ENCODE measurements at places on chromosomes 1 and 21.

DNA sequence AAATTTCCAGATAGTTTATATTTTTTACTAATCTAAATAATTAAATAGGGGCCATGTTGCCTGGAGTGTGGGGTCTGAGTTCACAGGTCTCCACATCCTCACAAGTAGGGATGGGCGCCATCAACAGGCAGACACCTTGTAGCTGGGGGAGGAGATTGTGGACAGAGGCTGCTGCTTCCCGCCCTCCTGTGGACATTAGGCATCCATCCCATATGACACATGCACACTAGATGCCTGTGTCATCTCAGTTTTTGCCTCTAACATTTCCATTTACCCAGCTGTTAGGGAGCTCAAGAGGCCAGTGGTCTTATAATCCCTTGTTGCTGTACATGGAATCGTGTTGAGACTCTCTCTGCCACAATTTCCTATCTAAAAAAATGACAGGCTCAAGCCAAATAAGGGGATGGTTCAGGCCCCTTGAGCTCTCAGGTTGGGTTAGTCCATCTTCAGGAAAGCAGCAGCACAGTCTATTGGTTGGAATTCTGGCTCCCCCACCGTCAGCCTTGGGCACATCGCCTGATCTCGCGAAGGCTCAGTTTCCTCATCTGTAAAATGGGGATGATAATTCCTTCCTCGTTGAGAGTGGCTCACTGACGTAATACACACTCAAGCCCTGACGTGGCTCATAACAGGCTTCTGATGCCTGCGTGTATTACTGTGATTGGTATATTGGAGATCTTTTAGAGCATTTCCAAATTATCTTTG, 13.6 kb downstream of the LHX4 start:
- DNase-seq = no peak

GRCh38 chr1:97270508-97271307, 549.1 kb downstream of the PTBP2 start:
- DNase-seq = no peak

GRCh38 chr1:160414881-160415280, 14.5 kb downstream of the VANGL2 start:
- DNase-seq = no peak

DNA sequence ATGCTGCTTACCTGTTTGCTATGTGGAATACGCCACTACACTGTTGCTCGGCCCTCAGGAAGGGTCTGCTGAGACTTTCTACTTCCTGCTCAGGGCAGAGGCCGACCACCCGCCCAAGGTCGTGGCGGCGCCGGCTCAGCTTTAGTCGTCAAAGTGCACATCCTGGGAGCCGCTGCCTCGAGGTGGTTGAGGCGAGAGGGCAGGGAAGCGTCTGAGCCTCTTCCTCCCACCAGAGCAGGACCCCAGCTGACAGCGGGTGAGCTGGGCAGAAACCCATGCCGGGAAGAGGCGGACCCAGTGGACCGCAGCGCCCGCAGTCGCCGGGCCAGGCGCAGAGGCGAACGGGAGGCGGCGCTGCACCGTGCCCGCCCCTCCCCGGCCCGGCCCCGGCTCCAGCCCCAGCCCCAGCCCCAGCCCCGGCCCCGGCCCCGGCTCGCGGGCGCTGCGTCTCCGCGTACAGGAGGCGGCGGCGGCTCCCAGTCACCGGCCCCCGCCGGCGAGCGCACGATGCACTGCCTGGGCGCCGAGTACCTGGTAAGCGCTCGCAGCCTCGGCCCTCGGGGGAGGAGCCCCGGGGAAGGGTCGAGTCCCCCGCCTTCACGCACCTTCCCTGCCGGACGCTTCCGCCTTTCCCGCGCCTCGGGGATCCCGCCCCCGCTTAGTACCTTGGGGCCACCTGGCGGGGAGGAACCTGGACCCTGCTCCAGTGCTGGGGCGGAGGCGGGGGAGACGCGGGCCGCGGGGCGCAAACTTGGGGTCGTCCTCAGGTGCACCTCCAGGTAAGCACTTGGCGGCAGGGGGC, at the start of gene SLC44A3:
Gene SLC44A3, plus strand, starts transcription at position 413 of the 802 bp plus-strand sequence. Its CDS starts 95 bp downstream, at position 508.
- no peak for DNase-seq

GRCh38 chr21:31142600-31142999, 104.3 kb upstream of the KRTAP19-8 start:
- DNase-seq = peak; percentile 14

DNA sequence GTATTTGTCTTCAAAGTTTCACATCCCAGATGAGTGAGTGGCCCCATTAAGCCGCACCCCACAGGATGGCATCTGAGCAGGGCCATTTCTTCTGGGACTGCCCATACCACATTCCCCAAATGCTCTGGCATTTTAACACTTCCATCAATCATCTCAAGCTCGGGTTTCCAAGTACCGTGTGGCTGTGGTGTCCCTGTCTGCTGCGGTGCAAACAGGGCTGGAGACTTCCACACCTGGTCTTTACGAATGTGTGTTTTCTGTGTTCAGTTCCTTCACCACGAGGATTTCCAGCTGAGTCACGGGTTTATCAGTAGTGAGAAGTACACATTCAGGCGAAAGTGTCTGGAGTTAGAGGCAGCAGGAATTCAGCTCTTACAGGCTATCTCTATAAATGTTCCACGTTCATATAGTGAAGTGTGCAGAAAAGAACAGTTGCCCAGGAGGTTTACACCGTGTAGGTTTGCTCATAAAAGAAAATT, 195.2 kb downstream of the RHOU start:
- DNase-seq = no peak

GRCh38 chr1:227006226-227006796, 66.2 kb downstream of the COQ8A start:
- DNase-seq = no peak

- no peak for DNase-seq
Measured at GRCh38 chr1:2283991-2284895, 56.1 kb downstream of the SKI start.

All from T-helper 1 cell (primary cell).